Right atrium auricular region (tissue), 2 donors: ENCODE measurements at places on chromosomes 4 and X.

DNA sequence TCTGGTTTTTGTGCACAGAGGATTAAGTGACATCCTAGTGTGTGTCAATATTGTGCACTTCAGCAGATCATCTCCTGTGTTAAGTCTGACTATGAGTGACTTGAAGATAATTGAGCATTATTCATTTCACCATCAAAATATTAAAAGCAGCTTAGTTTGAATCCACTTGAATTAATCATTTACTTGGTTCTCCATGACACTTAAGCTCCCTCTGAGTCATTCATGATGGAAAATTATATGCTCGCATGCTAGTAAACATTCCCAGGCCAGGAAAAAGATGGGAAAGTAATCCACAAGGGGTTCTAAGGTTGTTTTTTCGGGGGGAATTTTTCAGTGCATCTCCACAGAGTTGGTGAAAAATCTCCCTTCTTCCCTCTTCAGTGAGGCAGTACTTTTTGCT is 97.2 kb upstream of the EOLA2 start:
- H3K36me3 ChIP-seq = no peaks in the 10 kb centered on the region
- no peak overlapping the region for H3K4me3 ChIP-seq
- H3K27me3 ChIP-seq = no peaks in the 10 kb centered on the region

GRCh38 chrX:50081282-50081889 is 119.4 kb downstream of the AKAP4 start:
- no peak overlapping the region for H3K27ac ChIP-seq
- H3K4me1 ChIP-seq = no peaks in the 10 kb centered on the region
- DNase-seq = no peak
- no peaks in the 10 kb centered on the region for H3K27me3 ChIP-seq
- no peaks in the 10 kb centered on the region for H3K36me3 ChIP-seq

DNA sequence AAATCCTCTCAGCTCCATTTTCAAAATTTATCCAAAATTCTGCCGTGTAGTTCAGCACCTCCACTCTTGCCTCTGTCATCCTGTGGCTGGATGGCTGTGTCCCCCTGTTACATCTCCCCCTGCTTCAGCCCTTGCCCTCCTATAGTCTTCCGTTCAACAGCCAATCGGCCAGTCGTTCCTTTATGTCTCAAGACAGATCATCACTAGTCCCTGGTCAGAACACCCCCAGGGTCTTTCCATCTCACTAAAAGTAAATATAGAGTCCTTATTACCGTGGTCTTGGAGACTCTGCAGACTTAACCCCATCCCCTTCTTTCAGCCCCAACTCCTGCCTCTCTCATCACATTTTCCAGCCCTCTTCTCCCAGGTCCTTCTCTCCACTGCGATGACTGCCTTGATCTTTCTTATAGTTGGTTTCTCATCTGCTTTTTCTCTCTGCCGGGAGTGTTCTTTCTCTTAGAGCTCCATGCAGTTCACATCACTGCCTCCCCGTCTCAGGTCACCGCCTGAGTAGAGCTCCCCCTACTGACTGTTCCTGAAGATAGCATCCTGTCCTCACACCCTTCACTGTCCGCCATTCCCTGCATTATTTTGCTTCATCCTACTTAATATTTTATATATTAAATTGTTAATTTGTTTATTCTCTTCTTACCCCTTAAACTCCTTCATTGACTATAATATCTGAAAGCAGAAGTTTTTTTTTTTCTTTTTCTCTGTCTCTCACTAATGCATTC is 736.9 kb upstream of the MAGEB2 start:
- no peaks in the 10 kb centered on the region for H3K4me1 ChIP-seq
- H3K36me3 ChIP-seq = no peaks in the 10 kb centered on the region
- DNase-seq = no peak
- no peaks in the 10 kb centered on the region for H3K27me3 ChIP-seq
- H3K4me3 ChIP-seq = no peak overlapping the region
- H3K27ac ChIP-seq = no peak overlapping the region

GRCh38 chrX:13128104-13128503 is 83.7 kb upstream of the FAM9C start:
- no peak for DNase-seq
- H3K4me1 ChIP-seq = no peaks in the 10 kb centered on the region
- H3K27ac ChIP-seq = no peak overlapping the region
- H3K36me3 ChIP-seq = no peaks in the 10 kb centered on the region
- H3K27me3 ChIP-seq = no peaks in the 10 kb centered on the region
